Ureter (tissue), 1 donor: ENCODE measurements at places on chromosomes 1 and 21. TPM values are rescaled to one million over a fixed set of nuclear protein-coding genes. Genes with fewer than 3 reads are reported as not detected.
A peak's percentile ranks its signal among the peaks of the same experiment; 100 is the strongest.

GRCh38 chr1:227885648-227886502, 61.9 kb downstream of the WNT9A start:
- peak; percentile 90 for DNase-seq

Gene TSPEAR
- 0.10 TPM for total RNA-seq

- peak; percentile 83 for DNase-seq
Observed at GRCh38 chr1:2335721-2336455, 55.5 kb downstream of the MORN1 start.

GRCh38 chr1:205061227-205061626, 18.2 kb downstream of the CNTN2 start:
- DNase-seq: no peak

GRCh38 chr1:220045356-220046051, 801 bp downstream of the EPRS1 start:
- DNase-seq: no peak

Gene SEMA6C
- 6.2 TPM for total RNA-seq

Gene ARMH1
- total RNA-seq: 3.0 TPM

GRCh38 chr1:21270086-21270689, 20.1 kb downstream of the ECE1 start:
- DNase-seq: no peak

- no peak for DNase-seq
Observed at GRCh38 chr1:37147392-37147831, 113.1 kb upstream of the GRIK3 start.

Gene TACSTD2
- total RNA-seq: 549 TPM

GRCh38 chr1:41149570-41149969, 92.5 kb downstream of the SCMH1 start:
- DNase-seq: no peak

- no peak for DNase-seq
Observed at GRCh38 chr1:173388352-173388751, 88.8 kb upstream of the PRDX6 start.

Gene ZNF593OS
- not detected for total RNA-seq

Gene PLD5
- 0.13 TPM for total RNA-seq

DNA sequence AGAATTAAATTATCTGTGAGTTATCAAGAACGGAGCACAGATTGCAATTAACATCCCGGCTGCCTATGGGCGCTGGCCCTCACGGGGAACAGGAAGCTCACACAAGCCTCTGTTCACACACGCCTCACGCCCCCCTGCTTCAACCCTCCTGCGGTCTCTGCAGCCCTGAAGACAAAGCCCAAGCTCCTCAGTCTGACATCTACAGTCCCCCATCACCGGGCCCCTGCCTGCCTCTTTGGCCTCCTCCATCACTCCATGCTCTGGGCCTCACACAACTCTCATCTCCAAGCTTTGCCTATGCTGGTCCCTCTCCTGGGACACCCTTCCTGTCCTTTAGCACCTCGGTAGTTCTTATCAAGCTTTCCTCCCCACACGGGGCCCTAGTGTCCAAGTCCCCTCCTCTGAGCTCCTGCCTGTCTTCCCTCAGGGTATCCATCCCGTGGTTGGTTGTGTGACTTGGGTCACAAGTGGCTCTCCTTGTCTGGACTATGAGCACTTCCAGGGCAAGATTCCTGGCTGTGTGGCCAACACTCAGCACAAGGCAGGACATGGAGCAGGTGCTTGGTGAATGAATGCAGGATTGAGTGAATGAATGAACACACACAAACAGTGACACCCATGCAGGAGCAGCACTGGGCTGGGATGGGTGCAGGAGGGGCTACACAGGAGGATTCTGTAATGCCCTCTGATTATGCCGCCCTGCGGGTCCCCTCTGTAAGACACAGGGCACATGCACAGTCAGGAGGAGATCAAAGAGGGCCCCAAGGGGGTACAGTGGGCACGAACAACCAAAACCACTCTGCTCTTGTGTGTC, 116.1 kb downstream of the DMRTB1 start:
- DNase-seq: no peak
